Cardiac ventricle fibroblast (primary cell): ENCODE measurements at places on chromosomes 2 and 18. TPM values are rescaled to one million over a fixed set of nuclear protein-coding genes. Genes with fewer than 3 reads are reported as not detected.

The TLX2 gene
- total RNA-seq = not detected in 2 replicates

The PLEKHM3 gene
- total RNA-seq = 6.1 and 8.4 TPM in 2 replicates

The GCG gene
- not detected in 2 replicates for total RNA-seq

The SNED1 gene
- total RNA-seq = 176 and 211 TPM in 2 replicates

The LOXHD1 gene
- 0.05 TPM in 1 of 2 replicates, not detected in the other for total RNA-seq

The NBEAL1 gene
- total RNA-seq = 10.8 and 15.4 TPM in 2 replicates

The RAD51AP2 gene
- total RNA-seq = not detected in 2 replicates

The DYNAP gene
- not detected in 2 replicates for total RNA-seq

The TMEM198 gene
- 6.2 and 6.4 TPM in 2 replicates for total RNA-seq
